Uterine smooth muscle cell (primary cell): ENCODE measurements at places on chromosomes 4 and X. TPM values are rescaled to one million over a fixed set of nuclear protein-coding genes. Genes with fewer than 3 reads are reported as not detected.

DRD5 gene
- total RNA-seq, result not detected in 2 replicates

MSMO1 gene
- total RNA-seq, result 424 and 636 TPM in 2 replicates

OPRPN gene
- not detected in 2 replicates for total RNA-seq

ELMOD2 gene
- 43.2 and 47.0 TPM in 2 replicates for total RNA-seq

SLC26A1 gene
- total RNA-seq, result not detected in 2 replicates

SHROOM2 gene
- total RNA-seq, result 0.44 and 0.75 TPM in 2 replicates

NDUFC1 gene
- total RNA-seq, result 27.2 and 29.1 TPM in 2 replicates

APELA gene
- total RNA-seq, result not detected in 2 replicates

BEND2 gene
- not detected in 2 replicates for total RNA-seq

HSD17B13 gene
- 0.22 and 0.37 TPM in 2 replicates for total RNA-seq

CLDN34 gene
- not detected in 2 replicates for total RNA-seq

TCEAL2 gene
- total RNA-seq, result 0.55 TPM in 1 of 2 replicates, not detected in the other

DTHD1 gene
- total RNA-seq, result under 0.01 TPM in 1 of 2 replicates, not detected in the other

GPRASP3 gene
- 8.6 and 12.0 TPM in 2 replicates for total RNA-seq

PAK3 gene
- total RNA-seq, result 1.3 and 2.9 TPM in 2 replicates

F11 gene
- not detected in 2 replicates for total RNA-seq

NOX1 gene
- total RNA-seq, result not detected in 2 replicates

TMEM31 gene
- total RNA-seq, result not detected in 2 replicates

GUCY1A1 gene
- 0.11 and 0.25 TPM in 2 replicates for total RNA-seq

HERC6 gene
- total RNA-seq, result 12.4 and 12.8 TPM in 2 replicates

HSFX2 gene
- not detected in 2 replicates for total RNA-seq

FAM13A gene
- total RNA-seq, result 20.9 and 30.9 TPM in 2 replicates

LDB2 gene
- total RNA-seq, result 30.6 and 38.7 TPM in 2 replicates

MTNR1A gene
- not detected in 2 replicates for total RNA-seq

GAGE2A gene
- not detected in 2 replicates for total RNA-seq

DDIT4L gene
- total RNA-seq, result 9.2 and 11.3 TPM in 2 replicates

AMTN gene
- total RNA-seq, result not detected in 2 replicates

ALAS2 gene
- not detected in 2 replicates for total RNA-seq

KCND1 gene
- total RNA-seq, result 0.33 and 1.2 TPM in 2 replicates

RHOXF2B gene
- total RNA-seq, result not detected in 2 replicates

RAB41 gene
- total RNA-seq, result not detected in 2 replicates

THOC2 gene
- total RNA-seq, result 85.0 and 95.7 TPM in 2 replicates

VGLL1 gene
- not detected in 2 replicates for total RNA-seq

ARR3 gene
- not detected in 2 replicates for total RNA-seq

CT45A2 gene
- total RNA-seq, result not detected in 2 replicates

RTL9 gene
- 0.11 and 0.37 TPM in 2 replicates for total RNA-seq

UTP14A gene
- total RNA-seq, result 17.1 and 18.5 TPM in 2 replicates

TAF7L gene
- 0.89 and 1.9 TPM in 2 replicates for total RNA-seq

MMRN1 gene
- 0.77 and 1.2 TPM in 2 replicates for total RNA-seq

DMD gene
- total RNA-seq, result 3.9 and 4.4 TPM in 2 replicates

TKTL2 gene
- total RNA-seq, result under 0.01 TPM in 1 of 2 replicates, not detected in the other
